ENCODE measurements at places on chromosomes 1 and 21.

DNA sequence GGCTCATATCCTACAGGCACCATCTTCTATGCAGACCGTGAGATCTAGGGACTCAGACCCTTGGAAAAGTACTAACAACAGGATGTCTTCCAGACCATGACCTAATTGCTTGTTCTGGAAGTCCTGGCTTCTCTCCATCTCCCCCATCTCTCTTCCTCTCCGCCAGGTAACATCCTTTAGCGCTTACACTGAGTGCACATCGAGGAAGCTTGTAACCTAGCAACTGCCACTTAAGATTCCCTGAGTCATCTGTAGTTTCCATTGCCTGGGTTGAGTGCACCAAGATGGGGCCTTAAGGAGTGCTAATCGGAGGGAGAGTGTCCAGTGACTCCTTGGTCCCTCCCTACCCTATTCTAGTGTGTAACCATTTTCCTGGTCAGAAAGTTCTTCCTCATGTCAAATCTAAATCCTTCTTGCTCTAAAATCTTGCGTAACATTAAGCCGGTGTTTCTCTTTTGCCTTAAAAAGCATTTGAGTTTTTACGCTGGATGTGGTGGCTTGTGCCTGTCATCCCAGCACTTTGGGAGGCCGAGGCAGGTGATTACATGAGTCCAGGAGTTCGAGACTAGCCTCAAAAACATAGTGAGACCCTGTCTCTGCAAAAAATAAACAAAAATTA is 9.7 kb downstream of the KLHDC8A start:
- DNase-seq: no peak

DNA sequence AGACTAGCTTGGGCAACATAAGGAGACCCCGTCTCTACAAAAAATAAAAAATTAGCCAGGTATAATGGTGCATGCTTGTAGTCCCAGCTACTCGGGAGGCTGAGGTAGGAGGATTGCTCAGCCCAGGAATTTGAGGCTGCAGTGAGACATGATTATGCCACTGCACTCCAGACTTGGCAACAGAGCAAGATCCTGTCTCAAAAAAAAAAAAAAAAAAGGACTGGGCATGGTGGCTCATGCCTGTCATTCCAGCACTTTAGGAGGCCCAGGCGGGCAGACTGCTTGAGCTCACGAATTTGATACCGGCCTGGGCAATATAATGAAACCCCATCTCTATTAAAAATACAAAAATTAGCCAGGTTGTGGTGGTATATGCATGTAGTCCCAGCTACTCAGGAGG is 47.3 kb upstream of the BCL10 start:
- no peak for DNase-seq

DNA sequence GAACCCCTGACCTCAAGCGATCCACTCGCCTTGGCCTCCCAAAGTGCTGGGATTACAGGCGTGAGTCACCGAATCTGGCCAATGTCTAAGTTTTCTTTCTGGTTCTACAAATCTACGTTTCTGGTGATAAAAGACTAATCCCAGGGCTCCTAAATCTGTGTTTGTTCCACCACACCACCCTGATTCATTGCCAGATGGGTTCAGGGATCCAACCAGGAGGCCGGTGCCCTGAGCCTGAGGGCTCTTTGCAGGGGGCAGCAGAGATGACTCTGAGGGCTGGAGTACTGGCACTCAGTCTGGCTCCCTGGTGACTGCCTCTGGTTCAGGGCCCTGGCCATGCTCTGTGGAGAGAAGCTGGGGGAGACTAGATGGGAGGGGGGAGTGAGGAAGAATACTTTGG is 10.5 kb upstream of the OPRD1 start:
- DNase-seq: no peak

GRCh38 chr1:13461977-13462376 is 51.7 kb downstream of the PRAMEF20 start:
- DNase-seq: no peak

- no peak for DNase-seq
Observed at GRCh38 chr1:62084310-62084890, 110.2 kb upstream of the L1TD1 start.
